ENCODE measurements at places on chromosomes 11 and 22. TPM values are rescaled to one million over a fixed set of nuclear protein-coding genes. Genes with fewer than 3 reads are reported as not detected.

EMID1 gene
- total RNA-seq = 0.23 TPM

STK33 gene
- 4.4 TPM for total RNA-seq

HTR3A gene
- total RNA-seq = not detected

ST13 gene
- total RNA-seq = 165 TPM

TSSK2 gene
- total RNA-seq = not detected

PKP3 gene
- 38.6 TPM for total RNA-seq

MS4A3 gene
- not detected for total RNA-seq

MUC6 gene
- total RNA-seq = not detected

COPB1 gene
- 124 TPM for total RNA-seq

NCAM1 gene
- total RNA-seq = not detected

BTBD18 gene
- not detected for total RNA-seq

OVCH2 gene
- total RNA-seq = not detected

ZNF215 gene
- total RNA-seq = 0.95 TPM

OR52K2 gene
- not detected for total RNA-seq

CCDC86 gene
- 102 TPM for total RNA-seq

HBG2 gene
- total RNA-seq = not detected

LRRC32 gene
- 0.07 TPM for total RNA-seq

AMPD3 gene
- 7.1 TPM for total RNA-seq

DYNC2H1 gene
- 6.7 TPM for total RNA-seq

ANO1 gene
- total RNA-seq = 2.7 TPM

PLAAT4 gene
- total RNA-seq = 1.8 TPM

KCNJ4 gene
- 0.46 TPM for total RNA-seq

CFAP300 gene
- total RNA-seq = 8.0 TPM

APIP gene
- total RNA-seq = 22.5 TPM

TTC17 gene
- 29.4 TPM for total RNA-seq

CCDC81 gene
- 0.33 TPM for total RNA-seq

HTR3B gene
- total RNA-seq = not detected

MMP11 gene
- 0.36 TPM for total RNA-seq

PRRG4 gene
- total RNA-seq = 1.8 TPM

MS4A4E gene
- not detected for total RNA-seq

SNX32 gene
- not detected for total RNA-seq

BAIAP2L2 gene
- 5.1 TPM for total RNA-seq

SLC5A1 gene
- total RNA-seq = 0.24 TPM

IGSF22 gene
- total RNA-seq = not detected

IGLL1 gene
- not detected for total RNA-seq

SLC22A8 gene
- not detected for total RNA-seq

ALDH3B1 gene
- 124 TPM for total RNA-seq

SAMM50 gene
- 49.1 TPM for total RNA-seq

Data from A549 treated with GW870086 at 1 μM for 4 hours (cell line).